ENCODE measurements at places on chromosomes 6 and 20. TPM values are rescaled to one million over a fixed set of nuclear protein-coding genes. Genes with fewer than 3 reads are reported as not detected.

Gene NKX2-2
- total RNA-seq = 2.4 TPM

Gene BNIP5
- not detected for total RNA-seq

Gene AAR2
- 17.0 TPM for total RNA-seq

Gene BYSL
- total RNA-seq = 10.3 TPM

Gene HCK
- 2.6 TPM for total RNA-seq

Gene LPA
- 4.4 TPM for total RNA-seq

Gene MUCL3
- not detected for total RNA-seq

Gene KCNQ5
- total RNA-seq = 4.1 TPM

Gene OR2J3
- not detected for total RNA-seq

Gene MTCH1
- 93.0 TPM for total RNA-seq

Gene CAGE1
- total RNA-seq = 0.18 TPM

Gene LY6G5C
- 3.4 TPM for total RNA-seq

Gene PFDN4
- 56.1 TPM for total RNA-seq

Gene RMND1
- total RNA-seq = 29.5 TPM

Gene TRIM10
- total RNA-seq = 0.36 TPM

Gene FOXQ1
- 2.4 TPM for total RNA-seq

Gene EFCAB8
- total RNA-seq = not detected

Gene FOXF2
- total RNA-seq = 2.4 TPM

Gene GCNT2
- 58.3 TPM for total RNA-seq

Gene ATP6V1G2
- 48.2 TPM for total RNA-seq

Gene GSTA4
- 84.5 TPM for total RNA-seq

Gene FAXC
- total RNA-seq = 36.3 TPM

Gene ZNF341
- total RNA-seq = 3.4 TPM

Gene ULBP2
- total RNA-seq = 3.2 TPM

Gene LRRC73
- 1.8 TPM for total RNA-seq

Gene KIFC1
- total RNA-seq = 12.3 TPM

Gene SLC35B3
- 11.4 TPM for total RNA-seq
